Inflammatory macrophage treated with lipopolysaccharide for 1 hour (primary cell): ENCODE measurements at places on chromosomes 12 and 14.

GRCh38 chr12:6363330-6364043 is 11.9 kb downstream of the SCNN1A start:
- peak; percentile 79 for DNase-seq

- DNase-seq, result no peak
Measured at GRCh38 chr12:115062741-115063140, 378.8 kb upstream of the TBX3 start.

GRCh38 chr12:84070292-84070691 is 842.3 kb downstream of the SLC6A15 start:
- DNase-seq, result no peak

GRCh38 chr14:60420050-60420449 is 65.8 kb downstream of the C14orf39 start:
- DNase-seq, result no peak

DNA sequence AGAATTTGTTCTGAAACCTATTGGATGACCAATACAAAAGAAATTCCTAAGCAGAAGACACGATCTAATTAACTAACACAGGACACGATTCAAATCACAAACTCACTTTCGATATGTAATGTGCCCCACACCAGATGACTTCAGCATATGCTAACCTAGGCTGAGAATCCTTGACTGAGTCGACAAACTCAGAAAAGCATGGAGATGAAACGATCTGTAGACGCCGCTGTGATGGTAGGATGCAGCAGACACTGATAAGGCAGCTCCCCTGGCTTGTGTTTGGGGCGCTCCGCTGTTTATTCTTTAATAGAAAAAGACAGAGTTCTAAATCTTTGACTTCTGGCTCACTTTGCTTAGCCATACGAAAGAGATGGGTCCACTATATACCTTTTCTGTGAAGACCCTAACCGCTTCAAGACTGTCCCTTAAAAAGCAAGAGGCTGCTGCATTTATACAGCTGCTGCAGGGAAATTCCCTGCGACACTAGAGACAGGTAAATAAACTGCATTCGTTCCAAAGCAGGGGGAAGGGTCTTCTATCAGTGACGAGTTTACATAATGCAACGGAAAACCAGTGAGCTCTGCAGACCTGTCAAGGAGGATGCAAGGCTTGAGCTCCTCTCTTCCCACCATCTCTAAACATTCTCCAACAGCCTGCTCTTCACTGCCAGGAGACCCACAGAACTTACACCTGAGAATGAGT is 929 bp downstream of the CHD8 start:
- no peak for DNase-seq

DNA sequence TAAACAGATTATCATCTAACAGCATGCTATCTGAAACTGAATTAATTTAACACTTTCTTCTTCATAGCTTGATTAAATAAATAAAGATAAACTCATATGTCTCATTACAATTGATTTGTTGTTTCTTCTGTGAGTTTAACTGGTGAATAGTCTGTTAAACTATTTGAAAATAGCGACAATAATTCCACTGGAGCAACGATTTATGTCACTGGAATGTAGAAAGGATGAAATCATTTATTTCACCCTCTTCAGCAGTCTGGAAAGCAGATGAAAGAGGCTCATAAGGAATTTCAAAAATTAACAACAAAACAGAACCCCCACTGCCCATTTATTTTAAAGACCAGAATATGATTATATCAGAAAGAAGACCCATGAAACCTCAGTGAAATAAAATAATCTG is 1165.1 kb upstream of the USP15 start:
- no peak for DNase-seq

DNA sequence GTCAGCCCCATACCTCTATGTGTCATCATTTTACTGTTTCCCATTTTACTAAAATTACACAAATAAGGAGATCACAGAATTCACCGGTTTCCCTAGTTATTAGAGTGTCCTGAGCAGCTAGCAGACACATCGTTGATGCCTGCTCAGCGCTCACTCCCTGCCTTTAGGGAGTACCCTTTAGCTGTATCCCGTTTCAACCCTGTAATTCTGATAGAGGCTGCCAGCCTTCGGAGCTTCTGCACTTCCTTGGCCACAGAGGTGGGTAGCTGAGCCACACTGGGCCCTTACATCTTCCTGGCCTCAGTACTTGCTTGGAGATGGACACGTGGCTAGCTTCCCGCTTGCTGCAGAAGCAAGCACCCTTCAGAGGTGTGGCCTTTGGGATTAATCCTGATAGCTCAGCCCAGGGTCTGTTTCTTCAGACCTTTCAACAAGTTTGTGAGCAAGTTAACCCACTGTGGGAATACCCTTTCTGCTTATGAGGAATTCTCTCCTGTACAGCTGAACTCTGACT is 14.3 kb upstream of the FBXW8 start:
- no peak for DNase-seq

DNA sequence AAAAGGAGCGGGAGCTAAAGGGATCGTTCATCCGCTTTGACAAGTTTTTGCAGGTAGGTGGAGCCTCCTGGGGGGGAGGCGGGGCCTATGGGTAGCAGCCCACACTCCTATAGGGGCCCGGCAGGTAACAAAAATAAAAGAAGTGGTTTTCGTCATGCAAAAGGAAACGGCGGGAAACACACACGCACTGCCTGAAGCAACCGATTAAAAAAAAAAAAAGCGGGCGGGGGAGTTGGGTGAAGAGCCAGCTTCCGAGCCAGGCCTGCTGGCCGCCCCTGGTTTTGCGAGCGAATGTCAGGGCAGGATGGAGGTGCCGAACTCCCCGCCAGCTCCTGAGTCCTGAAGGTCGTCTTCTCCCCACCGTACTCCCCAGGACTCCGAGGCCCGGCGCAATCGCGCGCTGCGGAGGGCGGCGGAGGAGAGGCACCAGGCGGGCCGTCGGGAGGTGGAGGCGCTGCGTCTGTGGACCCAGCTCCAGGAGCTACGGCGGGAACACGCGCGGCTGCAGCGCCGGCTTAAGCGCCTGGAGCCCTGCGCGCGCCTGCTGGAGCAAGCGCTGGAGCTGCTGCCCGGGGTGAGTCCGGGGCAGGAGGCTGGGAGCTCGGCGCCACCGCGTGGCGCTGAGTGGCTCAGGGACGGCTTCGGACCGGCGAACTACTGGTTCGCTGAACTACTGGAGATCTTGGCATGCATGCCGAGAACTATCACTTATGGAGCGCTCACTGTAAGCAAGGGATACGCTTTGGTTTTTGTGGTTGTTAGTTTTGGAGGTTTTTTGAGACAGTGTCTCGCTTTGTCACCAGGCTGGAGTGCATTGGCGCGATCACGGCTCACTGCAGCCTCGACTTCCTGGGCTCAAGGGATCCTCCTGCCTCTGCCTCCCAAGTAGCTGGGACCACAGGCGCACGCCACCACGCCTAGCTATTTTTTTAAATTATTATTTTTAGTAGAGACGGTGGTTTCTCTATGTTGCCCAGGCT is 3.6 kb downstream of the CFAP73 start:
- peak; percentile 71 for DNase-seq

GRCh38 chr12:24948420-24948756 is 513 bp downstream of the BCAT1 start:
- DNase-seq, result peak; percentile 91
